ENCODE measurements at places on chromosomes 1 and 21.

DNA sequence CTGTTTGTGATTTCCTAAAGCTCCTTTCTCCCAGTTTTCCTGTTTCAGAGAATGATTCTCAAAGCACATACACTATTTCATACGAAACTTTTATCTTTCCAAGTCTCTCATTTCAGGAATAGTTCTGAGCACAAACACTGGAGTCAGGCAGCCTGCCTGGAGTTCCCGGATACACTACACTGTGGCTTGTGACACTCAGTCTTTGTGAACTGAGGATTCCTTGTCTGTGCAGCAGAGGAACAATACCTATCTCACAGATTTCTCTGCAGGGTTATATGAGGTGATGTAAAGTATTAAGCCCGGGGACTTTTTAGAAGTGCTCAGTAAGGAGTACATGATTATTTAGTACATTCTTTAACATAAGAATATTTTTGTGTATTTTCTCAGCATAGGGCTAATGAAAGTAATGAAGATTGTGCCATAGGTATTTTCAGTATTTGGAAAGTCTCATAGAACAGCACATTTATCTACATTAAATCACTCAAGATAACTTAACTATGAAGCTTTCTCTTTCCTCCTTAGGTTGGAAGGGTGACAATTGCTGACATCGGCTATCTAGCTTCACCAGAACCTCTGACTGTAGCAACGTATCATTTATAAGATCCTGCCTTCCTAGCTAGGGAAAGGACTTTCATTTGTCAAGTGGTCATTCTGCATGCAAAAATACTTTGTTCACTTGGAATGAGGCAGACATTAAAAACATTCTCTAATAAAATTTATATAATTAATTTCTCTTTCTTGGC lies 12.9 kb downstream of the GBP2 start:
- no peak for DNase-seq

DNA sequence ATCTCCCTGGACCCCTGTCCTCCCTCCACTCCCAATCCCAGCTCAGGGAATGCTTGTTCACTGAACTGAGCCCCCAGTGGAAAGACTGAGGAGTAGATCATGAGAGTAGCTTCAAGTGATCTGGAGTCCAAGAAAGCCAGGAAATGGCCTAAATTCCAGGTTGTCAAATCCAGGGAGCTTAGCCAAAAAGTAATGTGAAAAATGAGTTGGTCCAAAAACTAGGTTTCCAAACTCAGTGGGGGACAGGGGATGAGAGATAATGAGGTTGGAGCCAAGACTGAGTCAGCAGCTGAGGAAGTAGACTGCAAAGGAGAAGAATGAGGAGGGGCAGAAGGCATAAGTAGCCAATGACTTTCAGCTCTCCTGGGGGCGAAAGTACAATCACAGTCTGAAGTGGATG lies 284.1 kb upstream of the BEND5 start:
- no peak for DNase-seq

- DNase-seq = no peak
Observed at GRCh38 chr21:27536319-27536718, 569.4 kb upstream of the ADAMTS5 start.

- no peak for DNase-seq
Observed at GRCh38 chr1:192809307-192810252, 741 bp downstream of the RGS2 start.
